ENCODE measurements at places on chromosomes 1 and 21.

GRCh38 chr1:192950926-192951325, 108.2 kb downstream of the UCHL5 start:
- no peak for DNase-seq

DNA sequence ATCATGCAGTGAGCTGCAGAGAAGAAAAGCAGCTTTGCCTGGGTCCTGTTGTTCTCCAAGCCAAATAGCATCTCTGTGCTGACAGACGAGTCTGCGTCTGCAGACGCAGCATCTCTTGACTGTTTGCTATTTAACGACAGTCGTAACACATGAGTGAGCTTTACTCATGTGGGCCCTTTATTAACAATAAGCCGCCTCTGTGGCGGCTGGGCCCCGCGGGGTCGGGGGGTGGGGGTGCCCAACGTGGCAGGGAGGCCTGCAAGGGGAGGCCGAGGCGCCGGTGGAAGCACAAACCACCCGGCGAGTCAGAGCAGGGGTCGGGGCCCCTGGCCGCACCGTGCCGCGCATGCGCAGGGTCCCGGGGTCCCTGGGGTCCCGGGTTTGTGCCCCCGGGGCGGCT, 435.1 kb downstream of the KIF26B start:
- no peak for DNase-seq

DNA sequence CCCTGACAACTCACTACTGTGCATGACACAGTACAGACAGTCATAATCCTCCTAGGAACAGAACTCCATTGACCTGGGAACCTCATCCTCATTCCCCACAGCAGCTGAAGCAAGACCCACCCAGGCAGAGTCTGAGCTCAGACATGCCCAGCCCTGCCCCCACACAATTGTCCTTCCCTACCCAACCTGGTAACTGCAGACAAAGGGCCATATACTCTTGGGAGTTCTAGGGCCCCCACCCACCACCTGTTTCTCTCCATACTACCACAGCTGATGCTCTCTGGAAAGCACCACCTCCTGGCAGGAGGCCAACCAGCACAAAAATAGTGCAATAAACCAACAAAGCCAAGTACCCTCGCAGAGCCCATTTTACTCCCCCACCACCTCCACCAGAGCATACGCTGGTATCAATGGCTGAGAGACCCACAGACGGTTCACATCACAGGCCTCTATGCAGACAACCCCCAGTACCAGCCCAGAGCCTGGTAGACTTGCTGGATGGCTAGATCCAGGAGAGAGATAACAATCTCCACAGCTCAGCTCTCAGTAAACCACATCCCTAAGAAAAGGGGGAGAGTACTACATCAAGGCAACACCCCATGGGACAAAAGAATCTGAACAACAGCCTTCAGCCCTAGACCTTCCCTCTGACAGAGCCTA, 159.7 kb upstream of the CXADR start:
- no peak for DNase-seq

DNA sequence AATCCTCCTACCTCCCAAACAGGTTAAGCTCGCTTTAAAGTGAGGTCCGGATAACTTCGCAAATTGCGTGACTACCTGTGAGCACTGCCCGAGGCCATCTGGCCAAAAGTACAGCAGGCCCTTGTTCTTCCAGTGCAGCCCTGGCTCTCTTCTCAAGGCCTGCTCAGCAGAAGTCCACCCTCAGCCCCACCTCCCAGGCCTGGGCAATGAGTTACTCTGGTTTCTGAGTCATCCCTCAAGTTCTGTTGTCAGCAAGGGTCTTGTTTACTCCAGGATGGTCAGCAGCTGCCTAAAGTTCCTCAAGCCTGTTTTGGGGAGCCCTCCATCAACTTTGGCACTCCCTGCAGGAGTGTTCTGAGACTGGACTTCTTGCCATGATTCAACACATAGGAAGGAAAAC, 101.7 kb downstream of the BCAR3 start:
- no peak for DNase-seq

DNA sequence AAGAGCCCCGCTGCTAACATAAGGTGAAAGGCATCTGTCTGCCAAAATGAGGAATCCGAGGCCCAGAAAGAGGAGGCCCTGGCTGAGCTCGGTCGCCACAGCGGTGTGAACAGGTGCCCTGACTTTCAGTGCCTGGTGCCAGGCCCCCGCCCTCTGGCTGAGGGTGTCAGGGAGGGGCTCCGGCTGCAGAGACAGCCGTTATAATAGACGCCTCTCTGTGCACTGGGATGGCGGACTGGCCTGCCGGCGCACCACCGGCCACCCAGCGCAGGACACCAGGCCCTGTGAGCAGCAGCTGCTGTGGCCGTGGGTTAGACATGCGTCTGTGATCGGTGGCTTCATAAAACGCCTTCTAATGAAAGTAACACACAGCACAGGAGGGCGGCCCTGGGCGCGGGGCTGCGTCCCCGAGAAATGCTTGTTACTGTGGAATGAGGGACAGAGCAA, 51.4 kb upstream of the ACTRT2 start:
- DNase-seq = no peak

GRCh38 chr1:17869815-17870214, 114.7 kb downstream of the ACTL8 start:
- no peak for DNase-seq

DNA sequence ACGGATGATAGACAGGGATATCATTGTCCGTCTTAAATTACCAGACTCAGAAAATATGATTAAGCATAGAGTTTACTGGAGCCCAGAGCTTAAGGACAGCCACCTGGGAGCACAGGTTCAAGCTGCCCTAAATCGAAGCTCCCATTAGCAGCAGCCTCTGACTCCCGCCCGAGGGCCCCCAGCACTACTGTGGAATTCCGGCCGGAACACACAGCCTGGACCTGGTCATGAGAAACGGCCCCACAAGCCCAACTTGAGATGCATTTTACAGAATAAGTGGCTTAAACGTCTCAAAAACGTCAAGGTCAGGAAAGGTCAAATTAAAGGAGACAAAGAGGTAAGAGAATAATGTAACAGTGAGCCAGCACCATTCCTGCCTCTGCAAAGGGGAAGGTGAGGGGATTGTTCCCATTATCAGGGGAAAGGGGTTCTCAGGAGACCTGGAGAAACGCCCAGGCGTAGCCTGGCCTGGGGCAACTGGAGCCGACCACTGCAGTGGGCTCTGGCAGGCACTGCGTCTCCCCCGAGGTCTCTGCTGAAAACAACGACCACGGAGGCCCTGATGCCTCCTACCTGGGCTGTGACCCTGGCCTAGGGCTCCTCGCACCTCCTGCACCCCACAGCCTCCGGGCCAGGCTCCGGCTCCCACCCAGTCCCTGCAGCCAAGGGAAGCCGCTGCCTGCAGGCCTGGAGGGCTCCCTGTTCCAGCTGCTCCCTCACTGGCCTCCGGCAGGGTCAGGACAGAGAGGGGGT, 11.5 kb upstream of the COL6A1 start:
- no peak for DNase-seq

- DNase-seq = no peak
Observed at GRCh38 chr1:188429386-188429785, 1600.6 kb downstream of the PLA2G4A start.

DNA sequence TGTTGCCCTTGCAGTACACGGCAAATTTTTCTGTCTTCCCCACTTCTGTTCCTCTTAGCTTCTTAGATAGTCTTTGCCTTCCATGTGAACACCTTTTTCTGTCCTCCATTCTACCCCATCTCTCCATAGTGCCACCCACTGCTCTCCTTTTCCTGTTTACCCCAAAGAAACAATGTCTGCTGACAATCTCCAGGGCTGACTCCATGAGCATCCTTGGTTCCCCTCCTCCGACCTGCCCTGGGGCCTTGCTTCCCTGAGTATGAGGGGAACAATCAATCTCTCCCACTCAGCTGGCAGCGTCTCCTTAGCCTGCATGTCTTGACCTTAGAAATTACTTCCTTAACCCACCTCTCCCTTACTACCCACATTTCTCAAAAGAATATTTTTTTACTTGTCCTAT, 12.3 kb upstream of the MYBPHL start:
- DNase-seq = no peak

DNA sequence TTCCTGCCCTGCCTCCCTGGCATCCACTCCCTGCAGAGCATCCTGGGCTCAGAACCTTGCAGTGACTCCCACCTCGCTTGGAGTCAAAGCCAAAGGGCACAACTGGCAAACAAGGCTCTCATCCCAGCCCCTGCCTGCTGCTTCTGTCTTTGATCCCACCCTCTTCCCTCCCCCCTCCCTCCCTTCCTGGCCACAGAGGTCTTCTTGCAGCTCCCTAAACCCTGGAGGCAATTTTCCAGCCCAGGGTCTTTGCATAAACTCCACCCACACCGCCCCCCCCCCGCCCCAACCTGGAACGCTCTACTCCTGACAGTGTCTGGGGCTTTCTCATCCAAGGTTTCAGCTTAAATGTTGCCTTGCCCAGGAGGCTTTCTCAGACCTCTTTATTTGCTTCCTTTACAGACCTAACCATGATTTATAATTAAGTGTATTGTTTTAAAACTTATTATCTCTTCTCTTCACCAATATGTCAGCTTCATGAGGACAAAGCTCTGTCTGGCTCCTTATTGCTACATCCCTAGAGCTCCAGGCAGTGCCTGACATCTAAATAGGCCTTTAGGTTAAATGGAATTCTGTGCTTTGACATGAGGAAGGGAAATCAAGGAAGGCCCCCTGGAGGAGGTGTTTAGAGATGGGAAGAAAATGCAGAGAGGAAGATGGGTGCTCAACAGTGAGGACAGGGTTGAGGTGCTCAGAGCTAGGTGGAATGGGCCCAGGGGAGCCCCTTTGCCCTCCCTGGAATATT, 37.7 kb upstream of the PADI1 start:
- no peak for DNase-seq

GRCh38 chr1:204409123-204409522, 2.5 kb downstream of the PPP1R15B start:
- no peak for DNase-seq

- DNase-seq = no peak
Observed at GRCh38 chr1:36584874-36585453, 102.3 kb upstream of the CSF3R start.

DNA sequence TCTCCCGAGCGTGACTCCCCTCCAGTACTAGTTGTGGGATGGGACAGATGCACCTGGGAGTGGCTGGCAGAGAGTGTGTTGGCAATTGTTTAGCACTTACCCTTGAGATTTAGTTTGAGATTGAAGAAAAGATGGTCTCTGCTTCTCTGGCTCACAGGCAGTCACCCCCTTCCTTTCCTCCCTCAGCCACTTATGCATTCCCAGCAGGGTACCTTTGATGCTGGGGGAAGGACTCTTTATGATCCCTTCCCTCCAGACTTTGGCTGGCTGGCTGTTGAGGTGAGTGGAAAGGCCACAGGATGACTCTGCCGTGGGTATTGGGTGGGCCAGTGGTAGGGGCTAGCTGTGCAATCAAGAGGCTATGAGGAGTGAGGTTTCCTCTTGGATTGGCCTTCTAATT, 236.8 kb downstream of the CAMTA1 start:
- no peak for DNase-seq

- DNase-seq = no peak
Observed at GRCh38 chr1:46396441-46397398, 2.6 kb downstream of the FAAH start.

GRCh38 chr21:34202553-34203372, 129.4 kb downstream of the MRPS6 start:
- DNase-seq = no peak

DNA sequence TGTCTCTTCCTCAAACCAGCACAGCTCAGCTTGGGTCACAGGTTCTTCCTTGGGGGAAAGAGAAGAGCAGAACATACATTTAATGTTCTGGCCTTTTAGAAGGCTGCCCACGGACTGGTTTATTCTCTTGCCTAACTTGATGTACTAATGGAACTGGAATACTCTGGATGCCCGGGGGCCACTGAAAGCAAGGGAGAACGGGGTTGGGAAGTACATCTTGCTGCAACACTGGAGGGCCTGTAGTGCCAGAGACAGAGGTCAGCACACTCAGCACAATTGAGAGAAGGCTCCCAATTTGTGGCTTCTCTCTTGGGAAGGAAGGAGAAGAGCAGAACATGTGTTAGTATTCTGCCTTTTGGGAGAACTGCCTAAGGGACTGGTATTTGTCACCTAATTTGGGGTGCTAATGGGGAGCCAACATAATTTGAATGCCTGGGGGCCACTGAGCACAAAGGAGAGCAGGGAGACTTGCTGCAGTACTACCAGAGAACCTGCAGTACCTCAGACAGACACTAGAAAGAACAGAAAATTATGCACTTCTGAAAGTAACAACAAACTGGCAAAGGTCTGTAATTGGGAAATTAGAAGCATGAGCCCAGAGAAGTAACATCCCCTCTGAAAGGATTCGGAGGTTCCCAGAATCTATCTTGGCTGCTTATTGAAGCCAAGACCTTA, 14.1 kb downstream of the ZNF691 start:
- DNase-seq = no peak

- no peak for DNase-seq
Observed at GRCh38 chr21:16363518-16363917, 633.7 kb downstream of the USP25 start.

DNA sequence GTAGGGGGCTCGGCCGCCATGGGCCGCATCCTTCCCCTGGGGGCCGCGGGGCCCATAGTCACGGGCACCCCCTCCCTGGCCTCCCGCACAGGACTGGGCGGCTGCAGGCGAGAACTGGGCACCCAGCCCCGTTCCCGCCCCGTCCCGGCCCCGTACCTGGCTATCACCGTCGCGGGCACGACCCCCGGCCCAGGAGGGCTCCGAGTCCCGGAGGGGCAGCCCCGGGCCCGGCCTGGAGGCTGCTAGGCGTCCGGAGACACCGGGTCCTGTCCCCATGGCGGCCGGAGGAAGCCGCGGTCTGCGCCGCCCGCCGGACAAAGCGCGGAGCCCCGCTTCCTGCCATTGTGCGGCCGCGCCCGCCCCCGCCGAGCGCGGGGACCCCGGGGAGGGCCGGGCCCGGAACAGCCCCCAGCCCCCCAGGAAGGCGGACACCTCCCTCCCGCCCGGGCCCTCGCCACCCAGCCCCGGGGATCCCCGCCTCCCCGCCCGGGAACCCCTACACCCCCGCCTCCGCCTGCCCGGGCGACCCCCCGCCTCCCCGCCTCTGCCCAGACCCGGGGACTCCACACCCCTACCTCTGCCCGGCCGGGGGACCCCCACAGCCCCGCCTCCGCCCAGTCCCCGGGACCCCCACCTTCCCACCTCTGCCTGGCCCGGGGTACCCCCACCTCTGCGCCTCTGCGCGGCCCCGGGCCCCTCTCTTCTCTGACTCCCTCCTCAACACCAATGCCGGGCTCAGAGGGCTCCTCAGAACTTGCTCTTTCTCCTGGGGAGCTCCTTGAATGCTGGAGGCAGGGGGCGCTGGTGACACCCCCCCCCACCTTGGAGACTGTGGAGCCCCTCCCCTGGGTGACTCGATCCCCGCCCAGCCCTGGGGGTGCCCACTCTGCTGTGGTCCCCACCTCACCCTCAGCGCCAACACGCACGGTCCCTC, 6.0 kb downstream of the PLEKHG5 start:
- no peak for DNase-seq

Data from CD4-positive, alpha-beta T cell treated with Interleukin-21 for 1 hour (primary cell).